ENCODE measurements at places on chromosomes 13 and 19.
A peak's percentile ranks its signal among the peaks of the same experiment; 100 is the strongest.

DNA sequence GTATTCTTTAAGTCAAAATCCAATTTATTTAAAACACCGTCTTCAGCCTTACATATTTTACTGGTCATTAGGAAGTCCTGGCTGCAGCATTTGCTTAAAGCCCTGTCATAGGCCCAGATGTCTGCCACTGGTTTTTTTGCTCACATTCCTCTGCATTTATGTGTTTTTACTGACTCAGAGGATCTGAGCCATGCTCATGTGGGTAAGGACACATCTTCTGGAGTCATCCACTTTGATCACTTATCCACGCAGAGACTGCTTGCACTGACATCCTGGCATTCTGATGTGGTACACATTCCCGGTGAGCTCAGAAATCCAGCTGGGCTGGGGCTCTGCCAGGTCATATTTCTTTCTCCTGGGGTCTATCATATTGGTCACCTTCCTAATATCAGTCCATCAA, 531.7 kb upstream of the ARGLU1 start:
- no peak for DNase-seq

GRCh38 chr13:114194853-114195252, 15.8 kb downstream of the CFAP97D2 start:
- no peak for DNase-seq

GRCh38 chr13:109203587-109203986, 574.2 kb downstream of the MYO16 start:
- no peak for DNase-seq

- DNase-seq: no peak
Measured at GRCh38 chr13:77345150-77345780, 18.4 kb upstream of the MYCBP2 start.

GRCh38 chr19:49479975-49480628, 6.1 kb downstream of the FLT3LG start:
- no peak for DNase-seq

- DNase-seq: no peak
Measured at GRCh38 chr13:25224151-25224550, 52.1 kb upstream of the AMER2 start.

GRCh38 chr13:42275506-42275905, 3.6 kb downstream of the AKAP11 start:
- DNase-seq: no peak

DNA sequence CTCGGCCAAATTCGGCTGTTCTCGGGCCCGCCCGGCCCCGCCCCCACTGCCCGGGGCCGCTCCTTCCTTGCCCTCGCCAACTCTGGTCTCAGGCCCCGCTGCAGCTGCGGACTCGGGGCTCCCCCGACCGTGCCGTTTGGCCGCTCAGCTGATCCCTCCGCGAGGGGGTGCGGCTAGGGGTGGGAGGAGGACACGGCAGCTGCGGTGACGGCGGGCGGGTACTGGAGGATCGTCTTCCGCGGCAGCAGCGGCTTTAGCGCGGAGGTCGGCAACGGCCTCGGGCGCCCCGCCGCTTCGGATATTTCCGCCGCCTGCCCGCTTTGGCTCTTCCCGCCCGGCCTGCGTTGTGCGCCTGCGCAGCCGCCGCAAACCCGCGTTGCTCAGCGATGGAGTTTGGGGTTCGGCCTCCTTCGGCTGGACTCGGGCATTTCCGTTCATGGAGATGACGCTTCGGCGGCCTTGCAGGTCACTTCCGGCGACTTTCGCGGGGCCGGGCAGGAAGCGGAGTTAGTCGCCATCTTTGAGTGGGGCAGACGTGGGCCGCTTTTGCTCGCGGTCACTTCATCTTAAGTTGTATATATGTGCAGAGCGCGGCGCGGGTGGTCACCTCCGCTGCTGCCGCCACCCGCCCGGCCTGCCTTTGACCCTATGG, 338 bp upstream of the UBE2M start:
- DNase-seq: peak; percentile 98

GRCh38 chr13:98632961-98633360, 56.1 kb upstream of the STK24 start:
- no peak for DNase-seq

DNA sequence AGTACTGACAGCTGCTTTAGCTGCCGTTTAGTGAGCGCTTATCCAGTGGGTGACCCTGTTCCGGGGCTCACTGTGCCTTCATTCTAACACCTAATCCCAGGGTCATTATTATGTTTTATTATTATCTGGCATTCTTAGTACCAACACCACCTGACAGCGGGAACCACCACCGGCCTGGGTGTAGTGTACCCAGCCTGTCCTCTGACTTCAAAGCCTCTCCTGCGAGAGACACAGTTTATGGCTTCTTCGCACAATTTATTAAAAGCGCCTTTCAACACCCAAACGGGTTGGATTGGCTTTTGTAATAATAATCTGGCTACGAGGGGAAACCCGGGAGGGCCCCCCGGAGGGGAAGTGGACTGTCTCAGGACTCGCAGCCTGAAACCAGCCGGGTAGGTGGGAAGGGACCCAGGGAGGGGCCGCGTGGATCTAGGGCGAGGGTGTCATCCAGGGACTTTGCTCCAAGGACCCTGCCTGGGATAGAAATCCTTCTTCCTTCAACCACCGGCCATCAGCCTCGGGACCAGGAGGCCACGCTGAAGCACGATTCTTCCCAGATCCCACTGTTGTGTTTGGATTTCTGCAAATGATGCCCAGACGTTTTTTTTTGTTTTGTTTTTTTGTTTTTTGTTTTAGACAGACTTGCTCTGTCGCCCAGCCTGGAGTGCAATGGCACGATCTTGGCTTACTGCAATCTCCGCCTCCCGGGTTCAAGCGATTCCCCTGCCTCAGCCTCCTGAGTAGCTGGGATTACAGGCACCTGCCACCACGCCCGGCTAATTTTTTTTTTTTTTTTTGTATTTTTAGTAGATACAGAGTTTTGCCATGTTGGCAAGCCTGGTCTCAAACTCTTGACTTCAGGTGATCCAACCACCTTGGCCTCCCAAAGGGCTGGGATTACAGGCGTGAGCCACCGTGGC, 1.6 kb upstream of the ZBTB7A start:
- DNase-seq: no peak

DNA sequence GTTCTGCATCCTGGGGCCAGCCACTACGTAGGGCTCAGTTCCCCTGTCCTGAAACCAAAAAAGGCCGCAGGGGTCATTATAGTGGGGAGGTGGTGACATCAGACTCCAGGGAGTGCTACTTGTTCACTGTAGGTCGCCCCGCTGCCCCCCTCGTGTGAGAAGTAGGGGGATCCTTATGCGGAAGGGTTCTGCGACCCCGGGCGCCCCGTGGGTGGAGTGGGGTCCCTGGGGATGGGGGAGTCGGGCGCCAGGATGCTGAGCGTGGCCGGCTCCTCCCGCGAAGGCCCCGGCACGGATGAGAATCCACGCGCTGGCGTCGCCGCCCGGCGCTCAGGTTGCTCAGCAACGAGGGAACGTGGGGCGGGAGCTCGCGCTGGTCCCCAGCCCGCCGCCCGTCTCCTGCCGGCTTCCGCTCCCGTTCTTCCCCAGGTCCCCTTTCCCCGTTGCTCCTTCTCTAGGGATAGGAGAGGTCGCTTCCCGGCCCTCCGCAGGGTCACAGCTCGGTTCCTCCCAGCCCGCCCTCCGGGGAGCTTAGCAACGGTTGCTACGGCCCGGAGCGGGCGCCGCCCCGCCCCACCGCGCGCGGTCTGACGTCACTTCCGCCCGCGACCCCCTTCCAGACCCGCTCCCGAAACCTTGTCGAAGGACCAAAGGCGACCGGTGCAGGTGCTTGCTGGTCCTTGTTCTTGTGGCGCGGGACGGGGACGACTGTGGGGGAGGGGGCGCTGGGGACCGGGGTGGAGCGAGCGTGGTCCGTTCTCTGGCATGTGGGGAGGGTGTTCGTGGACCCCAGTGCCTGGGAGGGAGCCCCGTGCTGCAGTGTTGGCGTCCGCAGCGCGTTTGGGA, at the start of gene NAT14:
Gene NAT14, plus strand, starts transcription at position 596 of the 846 bp plus-strand sequence. CDS start 521 bp downstream, outside the sequence.
- peak; percentile 19 for DNase-seq

GRCh38 chr19:4477034-4477801, 5.1 kb downstream of the HDGFL2 start:
- DNase-seq: no peak

DNA sequence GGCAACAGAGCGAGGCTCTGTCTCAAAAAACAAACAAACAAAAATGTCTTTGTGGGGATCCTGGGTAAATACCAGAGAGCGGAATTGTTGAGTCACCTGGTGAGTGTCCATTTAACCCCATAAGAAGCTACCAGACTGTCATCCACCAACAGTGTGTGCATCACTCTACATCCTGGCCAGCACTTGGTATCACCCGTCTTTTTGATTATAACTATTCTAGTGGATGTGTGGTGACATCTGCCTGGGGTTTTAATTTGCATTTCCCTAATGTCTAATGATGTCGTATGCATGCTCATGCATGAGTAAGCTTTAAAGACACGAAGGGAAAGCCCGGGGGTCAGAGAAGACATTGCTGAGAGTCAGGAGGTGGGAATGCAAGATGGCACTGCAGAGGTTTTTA, 126.7 kb upstream of the MRI1 start:
- DNase-seq: no peak

GRCh38 chr19:38293281-38293680, 10.8 kb upstream of the C19orf33 start:
- no peak for DNase-seq

GRCh38 chr19:29410601-29411000, 115.2 kb upstream of the VSTM2B start:
- no peak for DNase-seq

DNA sequence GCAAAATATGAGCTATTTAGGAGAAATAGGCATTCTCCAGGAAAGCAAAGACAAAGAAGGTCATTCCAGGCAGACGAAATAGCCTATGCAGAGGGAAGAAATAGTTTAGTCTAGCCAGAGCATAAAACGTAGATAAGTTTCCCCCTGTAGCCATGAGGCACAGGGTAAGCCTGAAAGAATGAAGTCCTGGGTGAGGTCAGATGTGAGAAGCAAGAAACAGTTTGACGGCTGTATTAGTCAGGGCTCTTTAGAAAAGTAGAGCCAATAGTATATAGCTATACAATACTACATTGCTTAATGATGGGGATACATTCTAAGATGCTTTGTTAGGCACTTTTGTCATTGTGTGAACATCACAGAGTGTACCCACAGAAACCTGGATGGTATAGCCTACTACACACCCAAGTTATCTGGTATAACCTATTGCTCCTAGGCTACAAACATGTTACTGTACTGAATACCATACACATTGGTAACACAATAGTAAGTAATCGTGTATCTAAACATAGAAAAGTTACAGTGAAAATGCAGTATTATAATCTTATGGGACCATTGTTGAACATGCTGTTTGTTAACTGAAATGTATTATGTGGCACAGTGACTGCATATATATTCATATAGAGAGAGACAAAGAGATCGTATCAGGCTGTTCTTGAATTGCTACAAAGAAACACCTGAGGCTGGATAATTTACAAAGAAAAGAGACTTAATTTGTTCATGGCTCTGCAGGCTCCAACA, 59.3 kb upstream of the WDFY2 start:
- DNase-seq: no peak

DNA sequence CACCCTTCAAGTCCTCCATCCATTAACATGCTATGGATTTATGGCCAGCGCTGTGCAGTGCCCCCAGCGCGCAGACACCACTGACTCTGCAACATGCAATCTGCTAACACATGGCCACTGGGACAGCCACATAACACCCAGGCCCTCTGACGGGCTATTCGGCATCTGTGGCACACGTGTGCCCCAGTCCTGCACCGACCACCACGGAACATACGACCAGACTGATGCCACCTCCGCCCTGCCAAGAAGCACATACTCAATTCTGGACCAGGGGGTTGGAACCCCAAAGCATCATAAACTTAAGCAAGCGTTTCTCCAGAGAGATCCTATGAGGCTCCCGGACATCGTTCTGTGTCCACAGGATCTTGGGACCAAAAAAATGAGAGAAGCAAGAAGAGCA, 9.8 kb downstream of the STK24 start:
- DNase-seq: no peak

GRCh38 chr13:20414546-20415305, 110.9 kb downstream of the CRYL1 start:
- DNase-seq: no peak

- DNase-seq: no peak
Measured at GRCh38 chr19:14575428-14575980, 3.6 kb upstream of the NDUFB7 start.

DNA sequence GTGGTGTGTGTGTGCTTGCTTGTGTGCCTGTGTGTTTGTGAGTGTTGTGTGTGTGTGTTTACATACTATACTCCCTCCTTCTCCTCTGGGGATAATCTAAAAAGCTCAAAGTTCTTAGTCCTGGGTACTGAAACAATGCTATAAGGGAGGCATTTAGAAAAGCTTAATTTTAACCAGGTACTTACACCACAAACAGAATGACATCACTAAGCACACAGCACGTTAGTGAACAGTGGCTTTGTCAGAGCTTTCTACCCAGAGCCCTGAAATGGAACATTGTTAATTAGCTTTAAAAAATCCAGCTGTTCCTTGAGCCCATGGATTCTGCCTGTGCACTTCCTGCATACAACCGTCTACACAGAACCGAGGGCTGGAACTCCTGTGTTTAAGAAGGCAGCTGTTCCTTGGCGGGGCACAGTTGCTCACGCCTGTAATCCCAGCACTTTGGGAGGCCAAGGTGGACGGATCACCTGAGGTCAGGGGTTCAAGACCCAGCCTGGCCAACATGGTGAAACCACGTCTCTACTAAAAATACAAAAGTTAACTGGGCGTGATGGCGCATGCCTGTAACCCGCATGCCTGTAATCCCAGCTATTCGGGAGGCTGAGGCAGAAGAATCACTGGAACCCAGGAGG, 69.6 kb upstream of the RNF113B start:
- DNase-seq: no peak

DNA sequence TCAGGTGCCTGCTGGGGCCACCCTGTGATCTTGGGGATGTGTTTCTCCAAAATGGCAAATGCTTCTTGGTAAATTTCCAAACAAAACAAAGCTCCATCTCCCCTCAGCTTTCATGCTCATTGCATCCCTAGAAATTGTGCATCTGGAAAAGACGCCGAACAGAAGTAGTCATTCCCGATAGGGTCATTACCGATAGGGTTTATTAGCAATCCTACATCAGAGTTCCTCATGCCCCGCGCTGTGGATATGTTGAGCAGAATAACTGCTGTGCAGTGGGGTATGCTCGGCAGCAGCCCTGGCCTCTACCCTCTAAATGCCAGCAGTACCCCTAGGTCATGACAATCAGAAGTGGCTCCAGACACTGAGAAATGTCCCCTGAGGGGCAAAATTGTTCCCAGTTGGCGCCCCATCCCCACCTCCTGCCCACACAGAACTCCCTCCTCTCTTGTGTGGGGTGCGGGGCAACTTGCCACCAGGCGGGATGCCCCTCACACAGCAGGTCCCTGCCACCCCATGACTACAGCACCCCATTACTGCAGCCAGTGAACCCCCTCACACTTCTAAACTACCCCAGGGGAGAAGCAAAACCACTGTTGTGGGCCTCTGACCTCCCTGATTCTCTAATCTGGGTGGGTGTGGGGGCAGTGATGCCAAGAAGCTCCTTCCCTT, 13.0 kb upstream of the SLC7A10 start:
- no peak for DNase-seq

DNA sequence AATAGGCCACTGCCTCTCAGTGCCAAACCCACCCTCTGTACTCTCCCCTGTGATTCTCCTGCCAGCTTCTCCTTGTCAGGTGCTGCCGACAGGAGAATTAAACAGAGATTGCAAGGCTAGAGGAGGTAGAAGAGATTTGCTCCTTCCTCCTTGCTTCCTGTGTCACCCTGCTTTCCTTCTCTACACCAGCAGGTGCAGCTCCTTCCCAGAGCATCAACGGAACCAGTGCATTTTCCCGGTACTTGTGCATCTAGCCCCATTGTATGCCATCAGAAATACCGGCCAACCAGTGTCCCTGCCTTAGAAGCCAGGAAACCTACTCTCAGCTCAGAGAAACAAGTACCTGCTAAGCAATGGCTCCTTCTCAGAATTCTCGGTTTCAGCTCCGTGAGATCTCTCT, 253.2 kb downstream of the SUCLA2 start:
- DNase-seq: no peak
